ENCODE measurements at places on chromosomes 5 and 9.
A peak's percentile ranks its signal among the peaks of the same experiment; 100 is the strongest.

GRCh38 chr9:112546149-112547012 is 59.8 kb downstream of the KIAA1958 start:
- peak; percentile 65 for DNase-seq

DNA sequence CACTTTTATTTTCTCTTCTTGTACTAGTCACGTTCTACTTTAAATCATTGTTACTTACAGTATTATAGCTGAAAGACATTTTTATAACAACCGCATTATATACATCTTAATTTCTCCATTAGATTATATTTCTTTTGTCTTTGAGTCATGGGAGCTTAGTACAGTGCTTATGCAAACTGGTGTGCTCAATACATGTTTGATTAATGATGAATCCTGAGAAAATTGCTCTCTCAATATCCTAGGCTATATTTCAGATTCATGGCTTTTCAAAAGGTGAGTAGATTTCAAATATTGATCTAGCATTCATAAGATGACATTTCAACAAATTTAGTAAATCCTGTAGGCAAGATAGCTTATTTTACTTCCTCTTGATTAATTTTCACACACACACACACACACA is 102.2 kb upstream of the FST start:
- DNase-seq = no peak

GRCh38 chr5:24633715-24634325 is 11.0 kb downstream of the CDH10 start:
- DNase-seq = peak; percentile 16

GRCh38 chr5:156254196-156254595 is 72.8 kb upstream of the SGCD start:
- no peak for DNase-seq

DNA sequence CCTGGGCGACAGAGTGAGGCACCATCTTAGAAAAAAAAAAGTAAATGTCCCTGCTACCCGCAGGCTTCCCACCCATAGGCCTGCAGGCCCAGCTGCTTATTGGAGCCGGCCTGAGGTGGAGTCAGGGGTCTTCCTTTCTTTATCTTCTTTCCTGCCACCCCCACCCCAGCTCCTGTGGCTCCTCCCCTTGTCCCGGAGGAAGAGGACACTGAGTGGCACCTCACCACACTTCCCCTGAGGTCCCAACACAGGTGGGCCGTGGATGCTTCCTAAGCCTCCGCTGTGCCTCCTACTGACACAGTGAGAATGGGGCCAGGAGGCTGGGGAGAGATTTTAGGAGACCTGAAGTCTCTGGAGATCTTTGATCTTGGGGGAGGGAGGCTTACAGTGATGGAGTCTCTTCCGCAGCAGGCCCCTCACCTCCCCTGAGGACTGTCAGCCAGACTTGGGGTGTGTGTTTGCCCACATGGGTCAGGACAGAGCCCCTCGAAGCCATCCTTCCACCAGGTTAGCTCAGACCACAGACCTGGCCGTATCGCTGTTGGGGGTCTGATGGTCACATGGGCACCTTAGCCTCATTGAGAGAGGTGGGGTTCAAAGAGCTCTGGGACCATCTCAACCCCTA is 135.4 kb upstream of the IER5L start:
- DNase-seq = no peak

DNA sequence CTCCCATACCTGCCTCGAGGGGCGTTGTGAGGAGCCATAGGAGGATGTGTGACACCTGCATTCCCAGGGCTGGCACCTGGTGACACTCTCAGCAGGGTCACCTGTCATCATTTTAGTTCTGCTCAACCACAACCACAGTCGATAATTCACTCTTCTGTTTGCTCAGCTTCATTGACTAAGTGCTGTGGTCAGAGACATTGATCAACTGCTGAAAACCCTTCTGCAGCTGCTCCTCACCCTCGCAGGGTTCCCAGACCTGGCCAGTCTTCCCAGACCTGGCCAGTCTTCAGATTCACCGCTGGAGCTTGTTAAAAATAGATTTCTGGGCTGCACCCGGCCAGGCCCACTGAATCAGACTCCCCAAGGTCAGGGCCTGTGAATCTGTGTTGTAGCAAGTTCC is 92.8 kb downstream of the MVB12B start:
- no peak for DNase-seq

DNA sequence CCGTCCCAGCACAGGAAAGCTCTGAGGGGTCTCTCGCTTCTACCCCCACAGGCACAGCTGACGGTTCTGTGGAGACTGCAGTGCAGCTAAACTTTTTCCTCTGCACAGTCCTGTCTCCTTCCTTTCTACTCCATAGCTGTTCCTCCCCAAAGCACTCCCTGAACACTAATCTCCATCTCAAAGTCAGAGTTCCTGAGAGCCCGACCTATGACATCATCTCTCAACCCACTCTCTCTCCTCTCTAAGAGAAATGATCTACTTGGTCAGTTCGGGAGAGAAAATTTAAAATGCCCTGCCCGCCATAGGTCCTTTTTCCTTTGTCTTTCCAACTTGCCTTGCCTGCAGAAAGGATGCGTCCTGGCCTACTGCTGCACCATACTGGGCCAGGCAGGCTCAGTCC is 90.6 kb downstream of the FANCC start:
- no peak for DNase-seq

- DNase-seq = no peak
Measured at GRCh38 chr9:77917800-77918199, 113.8 kb downstream of the GNAQ start.

All from MV-4-11 (cell line).